ENCODE measurements at places on chromosomes 1 and 21. TPM values are rescaled to one million over a fixed set of nuclear protein-coding genes. Genes with fewer than 3 reads are reported as not detected.

DNA sequence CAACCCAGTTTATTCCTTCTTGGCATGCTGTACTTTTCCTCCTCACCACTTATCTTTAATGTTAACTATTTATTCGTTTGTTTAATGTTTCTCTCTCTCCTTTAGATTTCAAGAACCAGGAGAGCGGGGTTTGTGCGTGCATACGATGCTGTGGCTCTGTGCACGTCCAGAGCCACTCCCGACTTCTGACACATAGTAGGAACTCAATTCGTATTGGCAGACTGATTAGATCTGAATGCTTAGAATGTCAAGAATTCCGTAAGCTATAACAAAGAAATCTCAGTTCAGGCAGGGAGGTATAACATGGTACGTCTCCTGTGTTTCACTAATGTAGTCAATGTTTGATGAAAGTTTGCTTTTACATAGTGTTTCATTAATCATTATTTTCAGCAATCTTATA lies 7.3 kb upstream of the GRIK1 start:
- DNase-seq, result no peak

DNA sequence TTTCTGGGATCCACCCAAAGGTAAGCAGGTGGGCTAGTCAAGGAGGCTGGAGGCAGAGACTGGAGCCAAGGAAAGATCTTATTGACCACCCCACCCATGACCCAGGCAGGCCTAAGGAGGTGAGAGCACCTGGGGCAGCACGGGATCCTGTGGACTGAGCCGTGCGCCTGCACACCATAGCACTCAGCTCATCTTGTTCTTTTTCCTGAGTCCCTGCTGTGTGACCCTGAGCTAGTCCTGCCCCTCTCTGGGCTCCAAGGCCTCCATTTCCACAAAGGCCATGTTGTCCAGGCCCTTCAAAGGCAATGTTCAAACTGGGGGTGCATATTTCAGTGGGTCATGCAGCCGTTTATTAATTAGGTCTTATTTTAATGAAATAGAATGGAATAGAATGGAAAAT lies 7.2 kb downstream of the FAM131C start:
- no peak for DNase-seq

DNA sequence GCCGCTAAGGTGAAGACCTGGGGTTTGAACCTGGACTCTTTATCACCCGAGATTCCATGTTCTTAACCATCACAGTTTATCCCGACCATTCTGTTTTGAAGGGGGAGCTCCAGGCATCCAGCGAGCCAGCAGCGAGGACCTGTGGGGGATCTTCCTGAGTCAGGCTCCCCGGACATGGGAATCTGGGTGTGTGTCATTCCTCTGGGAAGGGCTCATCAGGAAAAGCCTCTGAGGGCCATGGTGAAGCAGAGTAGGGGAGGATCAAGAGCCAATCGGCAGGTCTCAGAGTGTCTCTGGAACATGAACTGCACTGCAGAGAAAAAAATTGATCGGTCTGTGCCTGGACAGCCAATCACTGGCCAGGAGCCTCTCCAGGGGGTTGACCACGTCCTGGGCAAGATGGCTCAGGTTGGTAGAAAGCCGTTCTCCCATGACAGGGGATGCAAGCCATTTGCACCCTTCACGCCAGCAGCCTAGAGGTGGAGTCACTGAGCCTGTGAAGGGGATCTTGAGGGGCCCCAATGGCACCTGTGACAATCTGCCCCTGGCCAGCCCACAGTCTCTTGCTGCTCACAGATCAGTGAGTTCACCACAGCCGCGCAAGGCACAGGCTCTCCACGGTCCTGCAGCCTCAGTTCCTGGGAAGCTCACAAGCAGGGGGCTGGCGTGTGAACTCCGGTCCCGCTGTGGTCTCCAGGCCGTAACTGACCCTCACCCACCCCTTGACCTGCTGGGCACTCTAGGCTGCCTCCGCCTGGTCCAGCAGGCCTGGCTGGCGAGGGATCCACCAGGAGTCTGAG lies 20.4 kb upstream of the ACTRT2 start:
- no peak for DNase-seq

- no peak for DNase-seq
Measured at GRCh38 chr1:160103658-160104408, 5.4 kb upstream of the IGSF8 start.

GRCh38 chr1:39453603-39454002 lies 37.8 kb upstream of the BMP8A start:
- no peak for DNase-seq

DNA sequence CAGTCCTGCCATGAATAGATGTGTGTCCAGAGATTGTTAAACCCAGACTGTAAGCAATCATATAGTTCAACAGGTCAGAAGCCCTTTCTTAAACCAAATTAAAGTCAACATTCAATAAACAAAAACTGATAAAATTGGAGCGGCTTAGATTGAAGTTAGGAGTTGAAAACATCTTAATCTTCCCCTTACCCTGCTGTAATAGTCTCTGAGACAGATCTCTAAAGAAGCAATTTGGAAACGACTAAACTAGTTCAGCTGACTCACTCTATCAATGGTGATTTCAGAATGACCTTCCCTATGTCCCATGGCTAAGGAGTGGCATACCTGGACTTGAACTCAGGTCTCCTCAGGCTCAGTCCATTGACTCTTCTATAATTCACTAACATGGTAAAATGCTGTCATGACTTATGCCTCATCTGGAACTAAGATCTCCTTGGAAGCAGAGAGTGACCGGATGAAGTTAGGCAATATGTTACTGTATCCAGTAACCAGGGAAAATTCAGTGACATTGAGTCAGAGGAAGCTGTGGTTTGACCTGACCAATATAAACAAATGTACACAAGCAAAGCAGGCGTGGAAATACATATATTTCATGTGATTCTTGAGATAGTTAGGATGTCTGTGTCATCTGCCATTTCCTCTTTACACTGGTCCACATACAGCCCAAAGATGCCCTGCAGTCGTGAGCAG lies 30.1 kb downstream of the SGIP1 start:
- no peak for DNase-seq

- DNase-seq, result no peak
Measured at GRCh38 chr1:41545996-41546832, 61.7 kb upstream of the EDN2 start.

DNA sequence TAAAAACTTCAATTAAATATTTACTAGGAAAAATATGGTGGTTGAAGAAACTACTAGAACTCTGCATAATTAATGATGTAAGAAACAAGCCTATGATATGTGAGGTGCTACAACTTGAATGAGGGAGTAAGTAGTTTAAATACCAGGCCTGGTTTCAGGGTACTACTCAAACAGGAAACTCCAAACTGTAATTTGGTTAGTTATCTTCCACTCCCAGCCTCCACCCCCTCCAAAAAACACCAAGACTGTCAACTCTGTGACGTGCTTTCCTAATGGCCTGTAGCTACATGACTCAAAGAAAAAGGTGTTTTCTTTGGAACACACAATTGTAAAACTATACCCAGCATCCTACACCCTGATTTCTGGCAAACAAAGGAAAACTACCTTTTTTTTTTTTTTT lies 55.9 kb upstream of the RCC1 start:
- DNase-seq, result peak; percentile 78

DNA sequence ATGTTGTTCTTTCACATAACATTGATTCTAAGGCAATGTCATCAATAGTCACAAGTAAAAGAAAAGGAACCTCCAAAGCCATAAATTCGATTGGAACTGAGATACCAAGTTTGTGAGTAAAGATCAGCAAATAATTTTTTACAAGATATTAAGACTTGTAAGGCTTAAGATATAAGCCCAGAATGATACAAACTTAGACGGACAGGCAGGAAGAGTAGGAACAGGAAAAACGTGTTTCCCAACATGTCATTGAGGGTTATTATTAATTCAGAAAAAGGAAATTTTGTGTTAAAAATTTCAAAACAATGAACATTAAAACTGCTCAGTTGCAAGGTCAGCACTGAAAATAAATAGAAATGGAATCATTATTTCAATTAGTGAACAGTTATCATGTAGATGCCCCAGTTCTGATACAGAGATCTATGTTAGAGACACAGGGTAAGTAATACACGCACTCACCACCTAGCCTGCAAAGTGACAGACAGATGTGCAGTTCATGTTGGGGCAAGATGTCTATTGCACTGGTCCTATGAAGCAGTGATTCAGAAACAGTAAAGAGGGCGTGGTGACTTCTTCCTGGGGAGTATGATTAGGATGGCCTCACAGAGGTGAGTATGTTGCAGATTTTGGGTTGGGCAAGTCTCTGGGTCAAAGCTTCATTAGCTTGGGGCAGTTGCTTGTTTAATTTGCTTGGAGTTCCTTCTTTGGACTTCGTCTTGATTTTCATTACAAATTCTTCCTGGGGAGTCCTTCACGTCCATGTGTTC lies 284.4 kb downstream of the SETD4 start:
- no peak for DNase-seq

- DNase-seq, result no peak
Measured at GRCh38 chr1:57058652-57059501, 93.1 kb upstream of the C8B start.

DNA sequence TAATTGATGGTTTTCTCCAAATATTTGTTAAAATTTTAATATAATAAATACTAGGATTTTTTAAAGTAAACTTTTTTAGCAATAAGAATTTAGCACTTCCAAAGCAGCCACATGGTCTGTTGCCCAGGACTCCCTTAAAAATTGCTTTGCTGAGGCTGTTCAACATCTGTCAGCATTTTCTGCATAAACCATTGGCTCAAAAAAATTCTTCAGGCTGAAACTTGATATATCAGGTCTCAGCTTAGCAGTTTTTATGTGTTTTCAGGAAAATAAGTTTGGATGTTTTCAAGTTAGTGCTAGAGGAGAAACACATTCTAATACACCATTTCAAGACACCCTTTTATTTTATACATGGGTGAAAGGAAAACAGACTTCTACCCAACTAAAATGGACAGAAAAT lies 69.1 kb upstream of the C1orf105 start:
- DNase-seq, result no peak

- DNase-seq, result no peak
Measured at GRCh38 chr21:32380940-32381339, 11.9 kb downstream of the URB1 start.

DNA sequence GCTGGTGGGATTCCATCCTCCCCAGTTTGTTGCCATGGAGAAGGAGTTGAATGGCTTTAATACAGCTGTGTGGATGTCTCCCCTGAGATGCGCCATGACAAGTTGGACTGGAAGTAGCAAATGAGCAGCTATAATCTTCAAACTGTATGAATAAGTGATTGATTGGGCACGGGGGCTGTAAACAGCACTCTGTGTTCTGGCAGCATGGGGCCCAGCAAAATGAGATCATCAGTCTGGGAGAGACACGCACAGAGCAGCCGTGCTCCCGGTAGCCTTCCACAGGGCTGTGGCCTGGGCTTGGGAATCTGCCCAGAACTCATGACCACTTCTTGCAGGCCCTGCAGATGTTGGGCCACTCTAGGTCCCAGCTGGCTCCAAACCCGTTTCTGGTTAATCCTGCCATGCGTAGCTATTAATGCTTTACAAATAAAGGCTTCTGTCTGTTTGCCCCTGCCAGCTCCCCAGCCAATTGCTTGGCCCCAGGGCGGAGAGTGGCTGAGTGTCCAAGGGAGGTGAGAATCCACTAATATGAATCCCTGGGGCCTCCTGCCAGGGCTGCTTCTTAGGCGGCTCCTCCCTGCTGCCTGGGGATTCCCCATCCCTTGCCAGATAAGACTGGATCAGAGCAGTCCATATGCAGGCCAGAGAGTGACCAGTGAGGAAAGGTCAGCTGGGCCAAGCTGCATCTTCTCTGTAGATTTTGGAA lies 642.9 kb downstream of the AJAP1 start:
- DNase-seq, result no peak

DNA sequence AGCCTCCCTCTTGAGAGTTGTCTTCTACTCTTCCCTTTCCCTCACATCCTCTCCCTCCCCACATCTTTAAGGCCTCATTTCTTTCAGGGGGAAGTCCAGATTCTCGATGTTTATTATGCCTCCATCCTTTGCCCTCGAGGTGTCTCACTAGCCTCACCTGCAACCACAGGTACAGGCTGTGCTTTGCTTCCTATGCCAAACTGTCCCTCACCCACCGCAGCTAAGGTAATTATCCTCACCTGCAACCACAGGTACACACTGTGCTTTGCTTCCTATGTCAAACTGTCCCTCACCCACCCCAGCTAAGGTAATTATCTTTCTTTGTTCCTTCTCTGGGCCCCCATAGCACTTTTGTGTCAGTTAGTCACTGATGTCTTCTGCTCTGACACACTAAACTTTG lies 328.1 kb upstream of the SNX7 start:
- DNase-seq, result no peak

DNA sequence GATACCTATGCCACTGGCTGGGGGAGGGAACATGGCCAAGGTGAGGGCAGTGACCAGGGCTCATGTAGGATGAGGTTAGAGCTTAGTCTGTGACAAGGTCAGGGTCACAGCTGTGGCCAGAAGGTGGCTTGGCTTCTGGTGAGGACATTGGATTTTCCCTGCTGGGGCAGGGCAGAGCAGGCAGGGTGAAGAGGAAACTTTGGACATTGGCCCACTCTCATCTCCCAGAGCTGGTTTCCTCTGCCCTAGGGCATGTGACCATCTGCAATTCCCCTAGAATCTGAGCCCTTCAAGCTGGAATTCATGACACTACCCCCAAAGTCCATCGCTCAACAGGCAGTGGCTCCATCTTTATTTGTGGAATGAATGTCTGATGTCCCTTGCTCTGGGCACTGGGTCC lies 5.3 kb downstream of the DMBX1 start:
- no peak for DNase-seq

DNA sequence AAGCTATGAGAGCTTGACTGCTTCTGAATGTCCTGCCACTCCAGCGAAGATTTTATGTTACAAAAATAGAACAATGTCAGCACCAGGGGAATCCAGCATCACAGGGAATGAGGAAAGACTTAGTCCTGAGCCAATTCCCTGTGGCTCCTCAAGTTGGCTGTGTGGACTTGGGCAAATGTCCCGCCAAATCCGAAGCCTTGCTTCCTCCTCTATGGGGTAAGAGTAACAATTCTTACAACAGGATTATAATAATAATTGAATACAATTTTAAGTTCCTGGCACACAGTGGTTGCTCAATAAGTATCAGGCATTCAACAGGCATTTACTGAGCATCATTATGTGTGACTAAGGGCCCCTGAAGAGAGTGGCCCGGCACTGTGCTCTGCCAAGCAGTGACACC lies 44.4 kb downstream of the STPG1 start:
- DNase-seq, result no peak

Gene TNFRSF1B
- 201 TPM for total RNA-seq

Gene GPR157
- 3.9 TPM for total RNA-seq

Gene NSL1
- total RNA-seq, result 39.8 TPM

Gene ANGPTL3
- total RNA-seq, result not detected

Gene LCE1E
- not detected for total RNA-seq

Gene CRABP2
- 2.3 TPM for total RNA-seq

Gene GBP4
- total RNA-seq, result 26.5 TPM

Gene SLC22A15
- 1.7 TPM for total RNA-seq

All from activated CD4-positive, alpha-beta memory T cell treated with anti-CD3 and anti-CD28 coated beads for 36 hours (primary cell).